CD4-positive, alpha-beta T cell treated with Interleukin-6 at 100 ng/mL for 8 hours (primary cell): ENCODE measurements at places on chromosomes 7 and 10.

DNA sequence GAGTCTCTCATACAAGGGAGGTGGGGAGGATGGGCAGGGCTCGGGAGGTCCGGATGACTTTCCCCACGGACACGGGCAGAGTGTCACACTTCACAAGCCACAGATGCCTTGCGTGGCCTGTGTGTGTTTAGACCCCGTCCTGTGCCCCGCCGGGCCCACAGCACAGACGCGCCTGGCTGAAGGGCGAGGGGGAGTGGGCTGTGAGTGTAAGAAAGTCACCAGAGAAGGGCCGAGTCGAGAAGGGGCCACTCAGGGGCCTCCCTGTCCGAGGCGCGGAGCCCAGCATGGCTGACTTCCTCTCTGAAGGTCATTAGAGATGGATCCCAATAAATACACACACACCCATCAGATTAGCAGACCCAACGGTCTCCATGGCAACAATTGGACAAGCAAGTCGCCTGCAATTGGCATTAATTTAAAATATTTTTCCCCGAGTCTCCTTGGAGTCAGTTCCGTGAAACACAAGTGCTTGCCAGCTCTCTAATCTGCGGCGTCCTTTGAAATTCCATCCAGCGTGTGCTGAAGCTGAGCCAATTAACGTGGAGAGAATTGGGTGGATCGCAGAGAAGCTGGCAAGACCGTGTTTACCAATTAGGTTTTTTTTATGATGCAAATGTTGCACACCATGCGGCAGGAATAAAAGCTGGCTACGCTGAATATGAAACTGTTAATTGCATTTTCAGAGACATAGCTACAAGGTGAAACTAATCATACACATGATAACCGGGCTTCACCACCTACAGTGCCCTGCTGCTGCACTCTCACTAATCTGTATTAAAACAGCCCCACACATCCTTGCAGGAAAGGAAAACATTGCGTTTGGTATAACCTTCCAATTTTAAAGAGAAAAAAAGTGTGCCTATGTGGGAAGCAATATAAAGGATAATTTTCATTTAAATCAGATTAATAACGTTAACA lies 571.2 kb downstream of the PTPRN2 start:
- no peak for DNase-seq

DNA sequence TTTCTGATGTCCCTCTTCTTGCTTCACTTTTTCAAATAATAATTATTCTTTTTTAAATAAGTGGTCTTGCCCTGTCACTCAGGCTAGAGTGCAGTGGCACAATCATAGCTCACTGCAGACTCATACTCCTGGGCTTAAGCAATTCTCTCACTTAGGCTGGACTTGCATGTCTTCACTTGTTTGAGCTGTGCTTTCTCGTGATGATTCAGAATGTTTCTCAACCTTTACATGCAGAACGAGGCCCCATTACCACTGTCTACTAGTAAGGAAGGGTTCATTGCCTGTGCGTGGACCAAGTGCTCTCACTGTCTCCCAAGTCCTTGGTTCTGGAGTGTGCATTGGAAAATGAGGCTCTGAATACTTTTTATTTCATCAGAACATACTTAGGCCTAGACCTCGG lies 468.6 kb upstream of the COBL start:
- no peak for DNase-seq

GRCh38 chr10:22853906-22854447 lies 73.9 kb upstream of the ARMC3 start:
- DNase-seq = no peak

DNA sequence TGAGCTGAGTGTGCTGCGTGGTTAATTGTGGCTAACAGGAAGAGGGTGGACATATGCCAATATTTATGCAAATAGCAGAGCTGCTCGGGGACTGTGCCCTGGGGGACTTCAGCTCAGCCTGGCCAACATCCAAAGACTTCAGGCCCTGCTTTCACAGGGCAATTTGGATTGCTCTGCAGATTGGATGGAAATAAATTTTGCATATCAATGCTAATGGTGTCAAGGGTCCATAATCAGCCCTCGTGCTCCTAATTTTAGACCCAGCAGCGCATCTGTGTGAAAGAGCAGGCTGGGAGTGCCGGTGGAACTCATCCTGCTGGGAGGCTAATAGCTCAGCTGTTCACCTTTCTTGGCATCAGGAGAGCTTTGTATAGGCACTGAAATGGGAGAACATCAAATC lies 270.1 kb downstream of the TCERG1L start:
- no peak for DNase-seq

DNA sequence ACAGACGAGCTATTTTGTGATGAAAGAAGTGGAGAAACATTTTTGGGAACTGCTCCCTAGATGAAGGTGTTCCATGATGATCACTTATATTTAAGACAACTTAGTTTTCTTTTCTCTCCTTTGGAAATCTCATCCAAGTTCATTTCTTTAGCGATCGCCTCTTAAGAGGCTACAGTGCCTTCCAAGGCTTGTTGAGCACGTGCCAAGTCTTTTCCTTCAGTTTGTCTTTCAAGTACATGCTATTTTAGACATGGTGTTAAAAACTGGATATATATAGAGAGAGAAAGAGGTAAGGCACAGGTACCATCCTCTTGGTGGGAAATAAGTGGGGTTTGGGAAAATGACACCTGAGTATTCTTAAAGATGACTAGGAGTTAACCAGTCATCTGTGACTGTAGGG lies 2.7 kb downstream of the ADK start:
- DNase-seq = no peak

DNA sequence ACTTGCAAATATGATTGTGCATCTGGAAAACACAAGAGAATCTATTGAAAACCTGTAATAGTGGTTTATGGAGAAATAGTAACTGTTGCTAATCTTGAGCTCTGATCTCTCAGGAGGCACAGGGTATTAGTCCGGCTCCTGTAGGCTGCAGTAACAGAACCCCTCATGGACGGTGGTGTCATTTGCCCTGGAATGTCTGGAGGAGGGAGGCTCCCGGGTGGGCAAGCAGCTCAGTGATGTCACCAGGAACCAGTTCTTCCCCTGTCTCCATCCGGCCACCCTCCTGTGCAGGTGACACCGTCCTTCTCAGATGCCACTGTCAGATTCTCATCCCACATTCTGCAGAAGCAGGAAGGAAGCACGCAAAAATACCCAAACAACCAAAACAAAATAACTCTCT lies 29.3 kb downstream of the INPP5A start:
- no peak for DNase-seq
